Kasumi-1 (cell line): ENCODE measurements at places on chromosomes 3 and 15.

GRCh38 chr15:45499426-45499825, 23.1 kb downstream of the SLC30A4 start:
- DNase-seq = no peak

GRCh38 chr3:52122491-52122890, 31.7 kb downstream of the POC1A start:
- no peak for DNase-seq

- DNase-seq = peak; percentile 47
Measured at GRCh38 chr15:78308422-78309032, 9.1 kb upstream of the SKIC8 start.

DNA sequence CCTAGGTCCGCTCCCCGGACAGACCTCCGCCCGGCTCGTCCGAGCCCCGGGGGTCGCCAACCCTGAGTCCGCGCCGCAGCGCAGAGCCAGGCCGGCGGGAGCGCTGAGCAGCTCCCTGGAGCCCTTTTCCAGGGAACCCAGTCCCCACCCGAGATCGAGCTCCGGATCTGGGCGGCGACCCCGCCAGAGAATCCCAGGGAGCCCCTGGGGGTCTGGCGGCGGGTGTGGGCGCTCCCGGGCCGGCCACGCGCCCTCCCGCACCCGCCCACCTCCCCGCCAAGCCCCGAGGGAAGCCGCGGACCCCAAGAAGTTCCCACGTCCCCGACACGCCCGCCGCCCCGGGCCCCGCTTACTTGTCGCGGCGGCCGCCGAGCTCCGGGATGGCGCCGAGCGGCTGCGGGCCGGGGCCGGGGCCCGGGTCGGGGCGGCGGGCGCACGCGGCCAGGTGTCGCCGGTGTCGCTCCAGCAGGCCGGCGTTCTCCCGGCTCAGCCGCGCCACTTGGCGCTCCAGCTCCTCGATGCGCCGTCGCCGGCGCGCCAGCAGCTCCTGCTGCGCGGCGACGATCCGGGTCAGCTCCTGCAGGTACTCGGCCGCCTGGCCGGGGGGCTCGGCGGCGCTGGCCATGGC, 137.7 kb downstream of the NUP210 start:
- DNase-seq = no peak

DNA sequence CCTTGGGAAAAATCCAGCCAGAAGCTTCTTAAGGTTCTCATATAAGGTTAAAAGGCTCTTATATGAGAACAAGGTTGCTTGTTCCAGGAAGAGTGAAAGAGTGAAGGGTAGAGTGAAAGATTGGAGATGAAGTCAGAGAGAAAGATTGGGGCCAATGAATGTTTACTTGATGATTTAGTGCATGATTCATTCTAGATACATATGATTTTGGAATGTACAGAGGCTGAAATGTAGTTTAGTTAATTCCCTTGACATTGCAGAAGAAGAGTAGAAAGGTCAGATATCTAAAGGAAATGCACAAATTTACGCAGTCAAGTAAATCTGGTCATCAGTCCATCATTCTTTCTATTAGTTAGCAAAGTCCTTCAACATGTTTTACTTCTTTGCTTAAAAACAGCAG, 619.8 kb upstream of the ZNF717 start:
- no peak for DNase-seq

GRCh38 chr3:82707035-82707434, 945.6 kb upstream of the GBE1 start:
- DNase-seq = no peak

DNA sequence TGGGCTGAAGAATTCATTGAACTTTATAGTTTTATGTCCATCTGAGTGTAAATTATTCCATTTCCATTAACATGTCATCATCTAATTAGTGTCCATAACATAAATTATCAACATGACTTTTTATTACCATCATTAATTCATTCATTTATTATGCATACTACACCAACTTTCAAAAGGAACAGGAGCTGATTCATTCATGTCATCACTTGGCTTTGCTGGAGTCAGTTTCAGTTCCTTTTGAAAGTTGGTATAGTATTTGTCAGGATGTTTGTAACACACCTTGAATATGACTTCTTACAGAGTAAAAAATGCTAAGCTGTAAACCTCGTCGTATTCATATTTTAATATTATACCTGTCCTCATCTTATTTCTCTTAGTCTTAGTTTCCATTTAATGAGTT, 298.0 kb upstream of the RBMS3 start:
- DNase-seq = no peak

- DNase-seq = peak; percentile 90
Measured at GRCh38 chr3:40718681-40719080, 193.9 kb downstream of the ZNF621 start.

GRCh38 chr15:60814062-60814461, 335.1 kb upstream of the ICE2 start:
- no peak for DNase-seq
